ENCODE measurements at places on chromosomes 2 and 18. TPM values are rescaled to one million over a fixed set of nuclear protein-coding genes. Genes with fewer than 3 reads are reported as not detected.

DNA sequence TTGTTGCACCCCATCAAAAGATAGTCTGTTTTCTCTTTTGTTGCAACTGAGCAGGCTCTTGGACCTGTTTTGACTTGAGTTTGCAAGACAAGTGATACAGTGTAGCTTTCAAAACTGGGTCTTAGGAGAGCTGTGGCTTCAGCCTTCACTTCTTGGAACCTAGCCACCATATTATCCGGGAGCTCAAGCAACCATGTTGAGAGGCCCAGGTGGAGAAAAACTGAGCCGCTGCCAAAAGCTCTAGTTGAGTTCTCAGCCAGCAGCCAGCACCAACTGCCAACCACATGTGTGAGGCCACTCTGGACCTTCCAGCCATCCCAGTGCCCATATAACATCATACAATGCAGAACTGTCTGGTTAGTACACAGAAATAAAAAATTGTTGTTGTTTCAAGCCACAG, 5.4 kb downstream of the CACNB4 start:
- H3K4me1 ChIP-seq, result no peaks in the 10 kb centered on the region
- no peak overlapping the region for H3K27ac ChIP-seq
- no peak for DNase-seq
- H3K4me3 ChIP-seq, result no peak overlapping the region

DNA sequence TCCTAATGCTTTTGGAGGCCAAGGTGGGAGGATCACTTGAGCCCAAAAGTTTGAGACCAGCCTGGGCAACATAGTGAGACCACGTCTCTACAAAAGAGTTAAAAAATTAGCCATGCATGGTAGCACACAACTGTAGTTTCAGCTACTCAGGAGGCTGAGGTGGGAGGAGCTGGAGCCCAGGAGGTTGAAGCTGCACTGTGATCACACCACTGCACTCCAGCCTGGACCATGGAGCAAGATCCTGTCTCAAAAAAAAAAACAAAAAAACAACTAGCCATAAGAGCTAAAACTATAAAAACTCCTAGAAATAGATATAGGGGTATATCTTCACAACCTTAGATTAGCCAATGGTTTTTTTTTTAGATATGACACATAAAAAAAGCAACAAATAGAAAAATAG, 16.9 kb upstream of the COL6A3 start:
- H3K4me3 ChIP-seq, result no peak overlapping the region
- peaks cover 4% of the 10 kb centered on the region for H3K4me1 ChIP-seq
- no peaks in the 10 kb centered on the region for H3K36me3 ChIP-seq
- DNase-seq, result no peak

GRCh38 chr18:12038082-12038638, 55.5 kb upstream of the ANKRD62 start:
- H3K4me3 ChIP-seq, result peak overlapping the region; percentile 76
- no peak overlapping the region for H3K27ac ChIP-seq
- no peak for DNase-seq
- peaks cover 2% of the 10 kb centered on the region for H3K36me3 ChIP-seq
- peaks cover 7% of the 10 kb centered on the region for H3K27me3 ChIP-seq

- H3K4me3 ChIP-seq, result no peak overlapping the region
- no peaks in the 10 kb centered on the region for H3K4me1 ChIP-seq
- H3K27ac ChIP-seq, result no peak overlapping the region
- H3K36me3 ChIP-seq, result peaks cover 53% of the 10 kb centered on the region
- DNase-seq, result no peak
- no peaks in the 10 kb centered on the region for H3K27me3 ChIP-seq
Measured at GRCh38 chr2:71353248-71353647, 21.7 kb downstream of the ZNF638 start.

Gene ZSWIM2
- not detected for total RNA-seq

Gene CERKL
- not detected for total RNA-seq

Measured in H9 (cell line).